ENCODE measurements at places on chromosomes 11 and 22. TPM values are rescaled to one million over a fixed set of nuclear protein-coding genes. Genes with fewer than 3 reads are reported as not detected.

Gene MS4A6A
- 33.4 TPM for total RNA-seq

Gene PGA4
- total RNA-seq: 3.7 TPM

Gene ASCL3
- not detected for total RNA-seq

Gene BTBD18
- not detected for total RNA-seq

Gene OR8D4
- under 0.01 TPM for total RNA-seq

Gene NOX4
- total RNA-seq: 5.2 TPM

Gene DDX10
- 19.3 TPM for total RNA-seq

Gene SYT12
- total RNA-seq: not detected

Gene TIGD3
- total RNA-seq: not detected

Gene C11orf97
- total RNA-seq: not detected

Gene SLC43A3
- total RNA-seq: 15.1 TPM

Gene POLD3
- total RNA-seq: 11.0 TPM

Gene IGSF9B
- total RNA-seq: 4.7 TPM

Gene GPHA2
- not detected for total RNA-seq

Gene TRIM44
- total RNA-seq: 11.5 TPM

Gene TLCD5
- 5.2 TPM for total RNA-seq

Gene OR52I1
- not detected for total RNA-seq

Gene TRIM49C
- total RNA-seq: not detected

Gene PNPLA5
- total RNA-seq: not detected

Gene SAA1
- not detected for total RNA-seq

Gene CATSPERZ
- not detected for total RNA-seq

Gene OR2AG2
- not detected for total RNA-seq

Gene AGBL2
- 2.6 TPM for total RNA-seq

Gene INS
- total RNA-seq: not detected

Gene C11orf91
- total RNA-seq: not detected

Gene C11orf21
- total RNA-seq: 1.6 TPM

Gene P2RY6
- total RNA-seq: 2.1 TPM

Gene OR5B21
- total RNA-seq: not detected

Gene GAL3ST1
- total RNA-seq: 2.6 TPM

Gene OR5P2
- total RNA-seq: not detected

Gene FGF3
- not detected for total RNA-seq

Gene CYTH4
- 12.0 TPM for total RNA-seq

Gene KDM4E
- total RNA-seq: not detected

Gene MPEG1
- total RNA-seq: 11.0 TPM

Gene SGSM1
- total RNA-seq: under 0.01 TPM

Gene KIRREL3
- under 0.01 TPM for total RNA-seq

Gene CNIH2
- total RNA-seq: not detected

Gene LSP1
- 29.2 TPM for total RNA-seq

Gene MYBPC3
- 1.6 TPM for total RNA-seq

Gene HBB
- 3,814 TPM for total RNA-seq
